ENCODE measurements at places on chromosomes 1 and 21.

GRCh38 chr1:58839846-58840835 lies 56.3 kb upstream of the JUN start:
- no peak for DNase-seq

DNA sequence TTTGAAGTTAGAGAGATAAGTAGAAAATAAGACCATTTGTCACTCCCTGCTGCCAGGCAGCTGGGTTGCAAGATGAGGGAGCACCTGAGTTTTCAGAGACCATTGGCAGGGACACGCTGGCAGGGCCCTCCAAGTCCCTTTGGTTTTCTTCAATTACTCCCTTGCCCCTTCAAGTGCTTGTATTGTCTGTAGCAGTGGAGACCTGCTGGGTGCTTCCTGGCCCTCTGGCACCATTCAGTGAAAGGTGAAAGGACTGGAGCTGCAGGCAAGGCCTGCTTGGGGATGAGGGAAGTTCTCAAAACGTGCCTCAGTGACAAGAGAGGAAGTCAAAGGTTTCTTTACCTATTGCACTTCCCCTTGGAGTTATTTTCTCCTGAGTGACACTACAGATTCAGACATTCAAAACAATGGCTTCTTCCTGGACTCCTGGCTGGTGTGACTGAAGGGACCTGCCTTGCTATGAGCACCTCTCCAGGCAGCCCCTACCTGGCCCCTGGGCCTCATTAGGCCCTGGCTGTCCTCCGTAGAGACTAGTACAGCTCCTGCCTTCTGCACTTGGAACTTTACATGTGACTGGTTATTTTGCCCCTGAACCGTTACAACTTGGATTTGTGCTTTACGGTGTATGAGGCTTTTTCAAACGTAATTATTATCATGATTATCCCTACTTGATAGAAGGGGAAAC lies 100.1 kb downstream of the C1orf21 start:
- DNase-seq = no peak

- peak; percentile 18 for DNase-seq
Measured at GRCh38 chr1:229674042-229674441, 48.0 kb downstream of the URB2 start.

GRCh38 chr1:86352086-86352485 lies 44.0 kb downstream of the ODF2L start:
- DNase-seq = no peak

DNA sequence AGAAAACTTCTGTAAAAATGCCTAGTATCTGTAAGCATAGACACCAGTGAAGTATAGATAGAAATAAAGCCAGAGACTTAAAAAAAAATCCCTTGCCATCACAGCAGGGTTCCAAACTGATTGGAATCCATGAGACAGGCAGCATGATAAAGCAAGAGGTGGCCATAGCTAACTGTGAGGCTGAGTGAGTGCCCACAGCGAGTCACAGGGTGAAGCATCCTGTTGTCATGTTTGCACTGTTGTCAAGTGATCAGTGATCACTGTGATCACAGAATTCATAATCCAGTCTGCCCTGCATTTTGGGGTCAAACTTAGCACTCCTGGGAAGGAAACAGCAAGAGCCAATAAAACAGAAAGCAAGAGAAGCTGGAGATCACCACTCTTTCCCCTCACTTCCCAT lies 33.3 kb downstream of the LRRC8B start:
- no peak for DNase-seq

GRCh38 chr1:25520446-25521061 lies 22.9 kb upstream of the LDLRAP1 start:
- DNase-seq = peak; percentile 60

- DNase-seq = no peak
Measured at GRCh38 chr1:21509351-21510112, at the start of gene ALPL. ALPL (plus strand) TSS chr1:21509423; CDS start chr1:21554082, 44,659 bp downstream.

DNA sequence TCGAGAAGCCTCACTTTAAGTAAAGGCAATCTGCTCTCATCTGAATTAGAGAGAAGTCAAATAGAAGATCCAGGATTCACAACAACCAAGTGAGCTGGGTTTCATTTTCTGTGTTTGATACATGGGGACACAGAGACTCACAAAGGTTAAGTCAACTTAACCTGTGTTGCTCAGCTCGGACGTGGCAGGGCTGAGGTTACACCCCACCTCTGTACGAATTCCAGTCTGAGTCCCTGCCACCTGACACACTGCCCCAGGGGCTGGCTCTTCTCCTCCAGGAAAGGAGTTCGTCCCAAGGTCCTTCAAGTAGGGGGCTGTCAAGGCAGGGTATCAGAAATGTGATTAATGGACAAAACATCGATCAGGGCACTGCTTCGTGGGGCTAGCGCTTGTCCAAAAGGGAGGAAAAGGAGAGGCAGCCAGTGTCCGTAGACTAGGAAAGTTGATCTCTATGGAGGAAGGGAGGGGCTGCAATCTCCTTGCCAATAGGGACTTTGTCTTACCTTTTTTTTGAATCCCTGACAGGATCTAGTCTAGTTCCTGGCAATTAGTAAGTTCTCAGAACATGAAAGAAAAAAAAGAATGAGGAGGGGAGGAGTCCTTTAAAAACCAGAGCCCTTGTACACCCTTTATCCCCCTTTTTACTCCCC lies 116.4 kb downstream of the CNIH3 start:
- no peak for DNase-seq

DNA sequence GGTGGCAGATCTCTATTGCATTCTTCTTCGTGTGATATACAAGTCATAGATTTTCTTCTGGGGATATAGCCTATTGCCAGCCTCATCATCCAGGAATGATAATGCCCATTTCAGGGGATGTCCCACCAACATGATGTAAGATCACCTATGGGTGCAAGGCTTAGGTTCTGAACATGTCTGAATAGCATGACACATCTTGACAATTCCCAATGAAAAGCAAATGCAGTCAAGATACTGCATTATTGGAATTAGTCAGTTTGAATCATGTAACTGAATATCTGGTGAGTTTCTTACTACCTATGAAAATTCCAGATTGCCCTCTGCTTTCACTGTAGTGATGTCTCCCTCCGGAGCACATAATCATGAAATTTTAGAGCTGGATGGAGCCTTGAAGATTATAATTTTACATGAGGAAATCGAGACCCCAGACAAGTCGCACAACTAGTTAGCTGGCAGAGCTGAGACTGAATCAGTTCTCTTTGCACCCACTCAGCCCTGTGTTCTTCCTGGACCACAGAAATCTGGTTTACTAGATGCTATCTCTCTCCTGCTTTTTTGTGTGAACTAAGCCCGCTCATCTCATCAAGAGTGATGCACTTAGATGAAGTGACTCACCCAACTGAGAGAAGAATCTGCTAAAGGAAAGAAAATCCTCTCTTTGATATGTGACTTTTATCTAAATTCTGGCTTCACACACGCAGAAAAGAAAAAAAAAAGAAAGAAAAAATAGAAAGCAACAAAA lies 65.0 kb downstream of the WDR64 start:
- no peak for DNase-seq

- no peak for DNase-seq
Measured at GRCh38 chr1:247548092-247548491, 842 bp upstream of the GCSAML start.

DNA sequence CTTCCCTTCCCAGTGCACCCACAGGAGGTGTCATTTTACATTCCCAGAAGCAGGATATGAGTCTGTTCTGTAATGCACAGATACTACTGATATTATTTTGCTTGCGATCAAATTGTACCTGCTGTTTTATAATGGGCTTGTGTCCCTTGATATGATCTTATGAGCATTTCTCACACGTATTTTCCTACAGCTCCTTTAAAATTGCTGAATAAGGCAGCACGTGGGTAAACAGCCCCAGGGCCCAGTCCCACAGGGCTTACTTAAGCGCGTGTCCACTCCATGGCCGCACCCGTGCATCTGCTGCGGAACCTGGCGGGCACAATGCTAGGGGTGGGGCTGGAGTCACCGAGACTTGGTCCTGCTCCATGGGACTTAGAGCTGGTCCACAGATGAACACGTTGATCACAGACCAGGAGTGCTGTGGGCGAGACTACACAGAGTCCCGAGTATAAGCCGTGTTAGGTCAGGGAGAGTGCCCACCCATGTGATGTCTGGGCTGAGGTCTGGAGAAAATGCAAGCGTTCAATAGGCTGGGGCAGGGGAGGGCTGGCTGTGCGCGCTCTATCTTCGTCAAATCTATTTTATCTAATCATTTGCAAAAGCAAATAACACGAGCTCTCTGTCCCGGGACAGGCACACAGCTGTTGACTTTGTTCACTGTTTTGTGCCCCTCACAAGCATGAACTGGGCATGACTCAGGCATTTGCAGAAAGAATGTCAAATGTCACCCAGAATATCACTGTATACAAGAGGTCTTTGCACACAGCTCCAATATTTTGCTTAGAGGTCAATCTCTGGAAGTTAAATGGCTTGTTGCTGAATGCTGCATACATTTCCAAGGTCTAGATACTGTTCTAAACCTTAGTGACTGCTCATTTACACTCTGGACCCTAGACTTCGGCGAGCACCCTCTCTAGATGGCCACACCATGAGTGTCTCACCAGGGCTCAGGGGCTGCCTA lies 119.3 kb downstream of the CRYAA start:
- DNase-seq = no peak

DNA sequence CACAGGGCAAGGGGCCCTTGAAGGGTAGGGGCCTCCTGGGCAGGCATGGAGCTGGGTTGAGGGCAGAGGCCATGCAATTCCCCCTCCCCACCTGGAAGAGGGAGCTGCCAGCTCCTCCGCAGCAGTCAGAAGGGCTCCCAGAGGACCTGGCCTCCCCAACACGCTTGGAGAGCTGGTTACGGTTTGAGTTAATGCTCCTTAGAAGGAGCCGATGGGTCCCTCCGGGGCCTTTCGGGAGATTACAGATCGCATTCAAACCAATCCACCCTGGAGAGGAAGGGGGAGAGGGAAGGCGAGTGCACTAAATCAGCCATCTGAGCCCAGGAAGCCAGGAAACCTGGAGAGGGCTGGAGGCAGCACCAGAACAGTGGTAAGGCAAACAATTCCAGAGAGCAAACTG lies 106.3 kb upstream of the CSF3R start:
- DNase-seq = no peak

- no peak for DNase-seq
Measured at GRCh38 chr21:38171723-38172344, 85.0 kb upstream of the KCNJ15 start.
